ENCODE measurements at places on chromosomes 1 and 21.

GRCh38 chr1:233215135-233215760 is 80.3 kb downstream of the PCNX2 start:
- no peak for DNase-seq

DNA sequence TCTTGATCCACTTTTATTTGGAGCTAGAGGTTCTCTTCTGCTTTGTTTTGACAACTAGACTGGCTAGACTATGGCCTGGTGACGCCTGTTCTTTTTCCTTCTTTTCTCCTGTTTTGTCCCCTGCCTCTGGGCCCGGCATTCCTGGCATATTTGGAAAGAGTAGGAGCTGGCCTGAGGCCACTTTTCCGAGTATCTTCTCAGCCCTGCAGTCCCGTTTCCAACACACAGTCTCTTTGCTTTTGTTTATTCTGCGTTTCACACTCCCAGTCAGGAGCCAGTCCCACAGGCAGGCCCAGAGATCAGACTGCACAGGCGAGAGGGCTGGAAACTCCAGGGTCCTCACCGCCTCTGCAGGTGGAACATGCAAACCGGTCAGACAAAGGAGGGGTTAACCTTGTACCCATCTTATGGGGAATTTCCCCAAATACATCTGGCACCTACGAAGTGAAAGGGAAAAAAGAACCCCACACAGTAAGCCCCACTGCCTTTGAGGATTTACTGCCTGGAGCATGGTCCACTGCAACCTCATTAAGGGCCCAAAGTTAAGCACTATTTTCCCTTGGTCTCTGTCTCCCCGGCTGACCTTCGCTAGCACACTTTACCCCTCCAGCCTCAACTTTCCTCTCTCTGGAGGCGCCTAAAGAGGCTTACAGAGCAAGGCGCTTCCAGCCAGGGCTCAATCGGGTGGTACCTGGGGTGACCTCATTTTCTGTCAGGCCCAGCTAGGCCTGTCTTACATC is 141.1 kb downstream of the TOMM20 start:
- DNase-seq = no peak

DNA sequence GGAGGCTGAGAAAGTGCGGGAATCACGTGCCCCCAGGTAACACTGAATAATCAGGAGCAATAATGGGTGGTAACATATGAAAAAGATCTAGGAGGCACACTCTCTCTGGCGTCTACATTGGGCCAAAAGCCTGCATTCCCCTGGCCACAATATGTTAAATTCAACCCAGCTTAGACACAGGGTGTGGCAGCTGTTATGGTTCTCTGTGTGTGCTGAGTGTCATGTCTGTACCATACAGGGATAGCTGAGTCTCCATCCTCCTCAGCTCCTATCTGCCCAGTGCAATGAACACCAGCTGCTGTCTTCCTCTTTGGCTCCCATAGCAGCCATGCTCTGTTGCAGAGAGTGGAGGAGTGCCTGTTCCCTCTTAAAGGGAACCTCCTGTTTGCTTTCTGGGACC is 14.3 kb downstream of the S100A11 start:
- no peak for DNase-seq

- no peak for DNase-seq
These were observed 502.8 kb downstream of the SMYD3 start for GRCh38 chr1:246004301-246004700.

DNA sequence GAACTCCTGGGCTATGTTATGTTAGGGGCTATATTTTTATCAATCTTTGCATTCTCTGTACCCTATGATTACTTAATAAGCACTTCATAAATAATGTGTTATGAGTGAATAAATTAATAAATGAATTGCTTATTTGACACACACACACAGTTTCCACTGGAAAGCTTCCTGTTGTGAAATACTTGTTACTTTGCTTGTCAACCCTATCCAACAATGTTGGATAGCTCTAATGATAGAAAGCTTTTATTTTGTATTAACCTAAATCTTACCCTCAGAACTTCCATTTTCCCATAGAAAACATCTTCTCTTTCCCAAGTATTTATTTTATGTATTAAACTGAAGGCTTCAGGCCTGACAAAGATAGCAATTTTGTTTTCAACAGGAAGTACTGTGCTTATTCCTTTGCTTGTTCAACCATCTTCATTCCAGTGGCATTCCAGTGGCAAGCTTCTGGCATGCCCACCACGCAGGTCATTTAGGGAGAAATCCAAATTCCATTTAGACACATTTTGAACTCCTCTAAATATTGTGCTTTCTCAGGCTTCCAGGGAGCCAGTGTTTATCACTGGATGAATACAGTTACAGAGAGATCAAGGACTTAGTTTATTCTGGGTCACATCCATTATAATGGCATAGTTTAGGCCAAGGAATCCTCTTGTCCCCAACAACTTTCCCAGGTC is 134.4 kb downstream of the TGFB2 start:
- no peak for DNase-seq

DNA sequence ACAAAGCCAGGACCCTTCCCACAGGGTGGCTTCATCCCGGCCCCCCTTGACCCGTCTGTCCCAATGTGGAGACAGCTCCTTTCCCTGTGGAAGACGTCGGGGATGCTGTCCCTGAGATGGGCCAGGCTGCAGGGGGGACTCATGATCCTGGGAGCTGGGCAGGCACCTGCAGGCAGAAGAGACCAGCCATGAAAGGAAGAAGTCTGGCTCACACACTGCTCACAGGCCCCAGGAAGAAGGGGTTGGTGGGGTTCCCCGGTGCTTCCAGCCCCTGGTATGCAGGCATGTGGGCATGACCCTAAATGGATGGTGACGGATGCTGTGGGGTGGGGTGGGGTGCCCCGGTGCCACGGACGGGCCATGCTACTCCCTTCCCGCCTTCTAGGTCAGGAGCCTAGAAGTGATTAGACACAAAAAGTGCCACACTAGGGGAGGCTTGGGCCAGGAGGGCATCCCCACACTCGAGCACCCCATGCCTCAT is 8.3 kb downstream of the ACTRT2 start:
- DNase-seq = no peak

DNA sequence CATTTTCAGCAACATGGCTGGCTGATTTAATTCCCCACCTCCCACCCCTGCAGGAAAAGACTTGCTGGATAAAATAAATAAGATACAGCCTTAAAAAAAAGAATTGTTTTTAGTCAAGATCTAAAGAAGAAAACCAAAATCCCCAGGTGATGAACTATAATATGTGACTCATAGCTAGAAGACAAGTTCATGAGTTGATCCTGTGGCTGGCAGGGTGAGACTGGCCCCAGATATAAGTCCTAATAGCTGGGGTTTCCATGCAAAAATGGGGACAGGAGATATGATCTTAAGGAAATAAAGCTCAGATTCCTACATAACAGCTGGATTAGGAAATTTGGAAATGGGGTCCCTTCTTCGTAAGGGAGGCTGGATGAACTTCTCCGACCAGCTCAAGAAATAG is 21.9 kb upstream of the RGSL1 start:
- no peak for DNase-seq

- no peak for DNase-seq
These were observed 30.5 kb upstream of the PADI2 start for GRCh38 chr1:17149771-17150170.

DNA sequence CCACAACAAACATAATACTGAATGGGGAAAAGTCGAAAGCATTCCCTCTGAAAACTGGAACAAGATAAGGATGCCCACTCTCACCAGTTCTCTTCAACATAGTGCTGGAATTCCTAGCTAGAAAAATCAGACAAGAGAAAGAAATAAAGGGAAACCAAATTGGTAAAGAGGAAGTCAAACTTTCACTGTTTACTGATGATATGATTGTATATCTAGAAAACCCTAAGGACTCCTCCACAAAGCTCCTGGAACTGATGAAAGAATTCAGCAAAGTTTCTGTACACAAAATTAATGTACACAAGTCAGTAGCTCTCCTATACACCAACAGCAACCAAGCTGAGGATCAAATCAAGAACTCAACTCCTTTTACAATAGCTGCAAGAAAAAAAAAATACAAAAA is 6.9 kb upstream of the F13B start:
- no peak for DNase-seq

DNA sequence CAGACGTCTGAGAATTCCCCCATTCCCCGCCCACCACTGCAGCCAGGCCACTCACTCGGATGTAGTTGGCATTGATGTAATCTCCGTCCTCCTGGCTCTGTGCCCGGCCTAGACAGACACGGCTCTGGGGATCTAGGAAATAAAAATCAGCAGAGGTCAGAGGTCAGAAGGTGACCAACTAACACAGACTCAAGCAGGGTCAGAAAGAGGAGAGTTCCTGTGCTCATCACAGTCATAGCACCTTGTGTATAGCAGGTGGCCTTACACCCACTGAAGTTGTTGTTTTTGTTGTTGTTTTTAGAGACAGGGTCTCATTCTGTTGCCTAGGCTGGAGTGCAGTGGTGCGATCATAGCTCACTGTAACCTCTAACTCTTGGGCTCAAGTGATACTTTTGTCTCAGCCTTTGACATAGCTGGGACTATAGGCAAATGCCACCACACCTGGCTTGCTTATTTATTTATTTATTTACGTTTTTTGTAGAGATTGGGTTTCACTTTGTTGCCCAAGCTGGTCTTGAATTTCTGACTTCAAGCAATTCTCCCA is 4.9 kb downstream of the PTPN7 start:
- no peak for DNase-seq

DNA sequence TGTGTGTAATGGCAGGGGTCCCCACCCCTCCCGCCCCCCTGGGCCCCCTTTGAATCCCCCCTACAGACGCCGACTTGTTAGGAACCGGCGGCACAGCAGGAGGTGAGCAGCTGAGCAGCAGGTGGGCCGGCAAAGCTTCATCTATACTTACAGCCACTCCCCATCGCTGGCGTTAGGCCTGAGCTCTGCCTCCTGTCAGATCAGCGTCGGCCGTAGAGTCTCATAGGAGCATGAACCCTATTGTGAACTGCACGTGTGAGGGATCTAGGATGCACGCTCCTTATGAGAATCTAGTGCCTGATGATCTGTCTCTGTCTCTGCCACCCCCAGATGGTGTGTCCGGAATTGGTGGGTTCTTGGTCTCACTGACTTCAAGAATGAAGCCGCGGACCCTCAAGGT is 14.9 kb upstream of the VPS26C start:
- no peak for DNase-seq

DNA sequence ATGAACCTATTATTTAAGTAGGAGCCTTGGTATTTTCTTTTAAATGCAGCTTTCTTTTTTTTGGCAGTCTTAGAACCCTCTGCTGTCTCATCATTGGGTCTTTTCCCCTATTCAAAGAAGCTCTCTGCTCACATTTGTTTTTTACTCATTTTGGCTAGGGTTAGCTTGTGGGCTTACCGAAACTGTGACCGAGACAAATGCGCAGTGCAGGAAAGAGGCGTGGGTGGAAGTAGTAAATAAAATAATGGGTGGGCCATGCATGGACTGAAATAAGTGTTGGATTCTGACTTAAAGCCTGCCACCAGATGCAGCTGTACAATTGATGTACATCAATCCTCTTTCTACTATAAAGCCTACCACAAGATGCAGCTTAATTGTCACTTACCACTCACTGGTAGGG is 14.7 kb downstream of the XPR1 start:
- no peak for DNase-seq

GRCh38 chr1:56525489-56526041 is 53.8 kb downstream of the PLPP3 start:
- DNase-seq = no peak

DNA sequence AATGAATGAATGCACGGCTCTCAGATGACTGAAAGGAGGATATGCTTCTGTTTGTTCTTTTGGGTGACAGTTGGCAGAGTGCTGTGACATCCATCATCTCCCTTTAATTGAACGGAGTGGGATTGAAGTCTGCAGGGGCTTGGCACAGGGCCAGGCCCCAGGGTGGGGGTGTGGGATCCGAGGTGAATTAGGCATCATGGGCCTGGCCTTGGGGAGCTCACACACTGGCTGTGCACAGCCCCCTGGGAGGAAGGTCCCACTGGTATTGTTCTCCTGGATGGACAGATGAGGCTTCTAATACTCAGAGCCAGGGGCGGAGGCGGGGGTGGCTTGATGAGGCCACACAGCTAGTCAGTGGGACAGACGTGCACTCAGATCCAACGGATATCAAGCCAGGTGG is 19.3 kb downstream of the EPHB2 start:
- DNase-seq = no peak

DNA sequence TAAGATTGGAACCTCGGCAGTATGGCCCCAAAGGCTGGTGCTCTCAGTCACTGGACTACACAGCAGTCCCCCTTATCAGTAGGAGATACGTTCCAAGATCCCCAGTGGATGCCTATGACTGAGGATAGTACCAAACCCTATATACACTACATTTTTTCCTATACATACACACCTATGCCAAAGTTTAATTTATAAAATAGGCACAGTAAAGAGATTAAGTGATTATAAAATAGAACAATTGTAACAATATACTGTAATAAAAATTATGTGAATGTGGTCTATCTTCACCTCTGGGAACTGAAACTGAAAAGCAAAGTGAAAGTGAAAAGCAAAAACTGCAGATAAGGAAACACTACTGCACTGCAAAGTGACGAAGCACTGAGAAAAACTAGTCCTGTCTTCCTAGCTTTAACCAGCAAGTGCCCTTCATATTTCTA is 96.8 kb downstream of the INTS7 start:
- DNase-seq = no peak

Data from stimulated activated CD4-positive, alpha-beta T cell treated with anti-CD3 and anti-CD28 coated beads, Interleukin-1b, Interleukin-23, amount 100 ng/mL, for 4 hours (primary cell).